Left lobe of liver (tissue), 2 donors: ENCODE measurements at places on chromosomes 12 and 14. TPM values are rescaled to one million over a fixed set of nuclear protein-coding genes. Genes with fewer than 3 reads are reported as not detected.
A peak's percentile ranks its signal among the peaks of the same experiment; 100 is the strongest.

DNA sequence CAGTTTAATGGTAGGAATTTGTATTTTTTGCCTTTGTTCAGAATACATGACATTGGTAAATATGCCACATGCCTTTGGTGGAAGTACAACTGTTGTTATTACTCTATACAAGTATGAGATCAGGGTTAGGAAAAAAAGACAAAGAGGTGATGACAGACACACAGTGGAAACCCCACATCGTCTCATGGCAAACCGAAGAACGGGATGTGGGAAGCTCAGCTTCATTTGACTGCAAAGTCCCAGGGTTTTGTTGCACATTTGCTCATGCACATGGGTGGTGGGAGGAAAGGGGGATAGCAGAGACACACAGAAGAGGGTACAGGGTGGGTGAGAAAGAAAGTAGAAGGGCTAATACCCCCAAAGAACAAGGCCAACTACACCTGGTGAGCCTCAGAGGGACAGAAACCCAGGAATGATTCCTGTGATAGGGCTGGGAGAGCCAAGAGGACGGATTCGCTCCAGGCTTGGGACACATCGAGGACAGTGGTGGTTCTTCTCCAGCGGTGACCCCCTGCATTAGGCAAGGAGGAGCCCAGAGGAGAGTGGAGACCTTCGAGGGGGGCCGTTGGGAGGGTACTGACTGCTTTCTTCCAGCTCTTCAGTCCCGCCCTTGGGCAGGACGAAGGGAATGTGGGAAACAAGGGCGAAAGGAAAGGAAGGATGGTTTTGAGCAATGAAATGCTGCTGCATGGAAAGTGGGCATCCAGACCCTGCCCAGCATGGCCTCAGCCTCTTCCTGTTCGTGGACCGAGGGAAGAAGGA, 8.1 kb downstream of the VAMP1 start:
- DNase-seq: no peak

GRCh38 chr14:69667938-69668335, 56.5 kb downstream of the SUSD6 start:
- no peak for DNase-seq

Gene TMTC1
- total RNA-seq: 5.4 TPM

Gene ITGA7
- total RNA-seq: 16.9 TPM

DNA sequence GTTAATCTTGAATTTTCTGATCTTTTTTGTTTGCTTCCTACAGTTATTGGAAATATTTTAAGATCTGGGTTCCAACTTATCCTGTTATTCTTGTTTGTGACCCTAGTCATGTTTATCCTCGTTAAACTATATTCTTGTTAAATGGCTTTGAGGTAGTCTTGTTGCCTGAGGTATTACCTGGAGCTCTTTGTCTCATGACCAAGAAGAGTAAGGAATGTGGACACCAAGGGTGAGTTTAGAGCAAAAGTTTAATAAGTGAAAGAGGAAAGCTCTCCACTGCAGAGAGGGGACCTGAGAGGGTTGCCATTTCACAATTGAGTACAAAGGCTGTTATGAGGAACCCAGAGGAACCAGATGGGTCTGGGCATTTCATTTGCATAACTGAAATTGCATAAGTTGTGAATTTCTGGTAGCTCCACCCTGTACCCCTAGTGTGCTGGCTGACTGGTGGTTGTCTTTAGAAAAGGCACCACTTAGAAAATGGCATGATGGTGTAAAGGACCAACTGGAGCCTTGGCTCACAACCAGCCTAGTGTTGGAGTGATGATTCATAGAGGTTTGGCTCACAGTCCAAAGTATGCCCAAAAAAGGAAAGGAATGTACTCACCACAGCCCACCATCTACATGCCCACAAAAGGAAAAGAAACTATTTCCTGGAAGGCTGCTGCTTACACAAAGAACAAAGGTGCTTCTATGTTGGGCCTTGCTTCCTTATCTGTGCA, 36.7 kb upstream of the RESF1 start:
- DNase-seq: no peak

- no peak for DNase-seq
Measured at GRCh38 chr14:72535485-72535884, 358.4 kb downstream of the DPF3 start.

- no peak for DNase-seq
Measured at GRCh38 chr12:106106061-106106566, 32.6 kb downstream of the NUAK1 start.

DNA sequence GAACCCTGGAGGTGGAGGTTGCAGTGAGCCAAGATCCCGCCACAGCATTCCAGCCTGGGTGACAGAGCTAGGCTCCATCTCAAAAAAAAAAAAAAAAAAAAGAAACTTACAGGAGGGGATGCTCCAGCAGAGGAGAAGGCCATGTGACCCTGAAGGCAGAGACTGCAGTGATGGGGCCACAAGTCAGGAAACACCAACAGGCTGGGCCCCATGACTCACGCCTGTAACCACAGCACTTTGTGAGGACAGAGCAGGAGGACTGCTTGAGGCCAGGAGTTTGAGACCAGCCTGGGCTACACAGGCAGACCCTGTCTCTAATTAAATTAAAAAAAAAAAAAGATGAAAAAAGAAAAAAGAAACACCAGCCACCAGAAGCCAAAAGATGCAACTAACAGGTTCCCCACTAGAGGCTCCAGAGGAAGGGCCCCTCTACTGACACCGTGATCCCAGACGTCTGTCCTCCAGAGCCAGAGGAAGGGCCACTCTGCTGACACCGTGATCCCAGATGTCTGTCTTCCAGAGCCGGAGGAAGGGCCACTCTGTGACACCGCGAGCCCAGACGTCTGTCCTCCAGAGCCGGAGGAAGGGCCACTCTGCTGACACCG, 9.1 kb upstream of the GLT1D1 start:
- DNase-seq: no peak

DNA sequence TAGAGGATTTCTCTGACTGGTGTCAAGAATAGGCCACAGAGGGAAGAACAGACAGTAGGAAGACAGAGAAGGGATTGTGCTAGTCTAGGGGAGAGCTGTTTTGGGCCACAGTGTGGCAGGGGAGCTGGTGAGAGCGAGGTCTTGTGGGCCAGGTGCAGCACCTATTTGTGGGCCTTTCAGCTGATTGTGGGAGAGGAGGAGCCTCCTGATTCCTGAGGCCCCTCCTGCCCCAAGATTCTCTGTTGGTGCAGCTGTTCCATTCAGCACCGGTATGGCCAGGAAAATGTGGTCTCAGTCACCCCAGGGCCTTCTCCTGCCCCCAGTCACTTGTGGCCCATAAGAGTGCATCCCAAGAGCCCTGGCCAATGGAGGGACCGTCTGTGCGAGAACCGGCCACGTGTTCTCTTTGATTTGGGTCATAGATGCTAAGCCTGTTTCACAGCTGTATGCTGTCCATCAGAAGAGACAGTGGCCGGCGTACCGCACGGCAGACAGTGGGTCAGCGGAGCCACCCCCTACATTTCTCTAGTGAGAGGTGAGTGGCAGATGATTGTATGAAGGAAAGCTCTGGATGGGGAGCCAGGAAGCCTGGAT, 27.7 kb downstream of the TPCN1 start:
- no peak for DNase-seq

- DNase-seq: no peak
Measured at GRCh38 chr14:101118233-101118632, 214.7 kb upstream of the RTL1 start.

Gene KRT83
- not detected for total RNA-seq

Gene RNF212B
- total RNA-seq: not detected

GRCh38 chr14:73180385-73180805, 44.1 kb downstream of the PSEN1 start:
- DNase-seq: no peak

DNA sequence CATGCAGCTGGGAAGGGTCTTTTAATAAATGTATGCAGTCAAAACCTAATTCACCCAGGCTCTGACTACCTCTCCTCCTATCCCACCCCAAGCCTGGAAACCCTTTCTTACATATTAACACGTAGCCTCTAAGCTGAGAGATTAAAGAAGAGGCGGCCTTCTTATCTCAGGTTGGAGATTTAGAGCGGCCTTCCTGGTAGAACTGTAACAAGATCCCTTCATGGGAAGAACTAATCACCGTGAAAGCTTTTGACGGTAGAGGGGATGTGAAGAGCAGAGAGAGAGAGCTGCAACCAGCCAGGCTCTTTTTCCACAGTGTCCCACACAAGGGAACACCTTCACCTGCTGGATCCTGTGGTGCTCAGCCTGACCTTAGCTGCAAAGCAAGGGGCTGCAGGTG, 367.4 kb downstream of the MED13L start:
- DNase-seq: no peak

GRCh38 chr14:39265806-39266524, 32.2 kb downstream of the MIA2 start:
- DNase-seq: no peak

GRCh38 chr12:124488520-124488919, 78.9 kb downstream of the NCOR2 start:
- DNase-seq: no peak

DNA sequence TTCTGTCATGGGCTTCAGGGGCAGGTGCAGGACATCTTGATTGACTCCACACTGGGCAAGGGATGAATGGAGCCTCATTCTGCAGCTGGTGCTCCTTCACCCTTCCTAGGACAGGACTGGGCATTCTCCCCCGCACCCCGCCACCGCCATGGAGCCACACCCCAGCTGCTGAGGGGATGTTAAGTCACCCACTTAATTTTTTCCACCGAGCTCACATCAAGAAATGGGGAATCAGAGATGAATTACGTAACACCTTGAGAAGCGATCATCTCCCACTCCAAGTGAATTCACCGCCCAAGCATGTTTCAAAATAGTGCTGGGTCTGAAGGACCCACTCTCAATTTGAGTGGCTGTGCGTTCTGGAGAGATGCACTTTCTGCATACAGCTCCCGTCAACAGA, 94.2 kb downstream of the EML1 start:
- no peak for DNase-seq

Gene FAM90A1
- total RNA-seq: not detected

DNA sequence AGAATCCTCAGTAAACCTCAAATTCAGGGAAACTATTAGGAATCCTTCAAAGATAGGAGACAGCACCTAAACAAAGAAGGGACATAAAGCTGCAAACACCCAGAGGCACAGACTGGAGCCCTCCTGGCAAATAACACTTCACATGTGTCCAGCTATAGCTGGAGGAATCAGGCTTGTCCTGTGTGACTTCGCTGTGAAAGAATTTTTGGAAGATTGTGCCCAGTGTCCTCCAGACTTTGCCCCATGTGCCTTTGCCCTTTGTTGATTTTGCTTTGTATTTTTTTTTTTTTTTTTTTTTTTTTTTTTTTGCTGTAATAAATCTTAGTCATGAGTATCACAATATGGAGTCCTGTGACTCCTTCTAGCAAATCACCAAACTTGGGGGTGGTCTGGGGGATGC, 136.8 kb downstream of the KCNH5 start:
- DNase-seq: no peak

DNA sequence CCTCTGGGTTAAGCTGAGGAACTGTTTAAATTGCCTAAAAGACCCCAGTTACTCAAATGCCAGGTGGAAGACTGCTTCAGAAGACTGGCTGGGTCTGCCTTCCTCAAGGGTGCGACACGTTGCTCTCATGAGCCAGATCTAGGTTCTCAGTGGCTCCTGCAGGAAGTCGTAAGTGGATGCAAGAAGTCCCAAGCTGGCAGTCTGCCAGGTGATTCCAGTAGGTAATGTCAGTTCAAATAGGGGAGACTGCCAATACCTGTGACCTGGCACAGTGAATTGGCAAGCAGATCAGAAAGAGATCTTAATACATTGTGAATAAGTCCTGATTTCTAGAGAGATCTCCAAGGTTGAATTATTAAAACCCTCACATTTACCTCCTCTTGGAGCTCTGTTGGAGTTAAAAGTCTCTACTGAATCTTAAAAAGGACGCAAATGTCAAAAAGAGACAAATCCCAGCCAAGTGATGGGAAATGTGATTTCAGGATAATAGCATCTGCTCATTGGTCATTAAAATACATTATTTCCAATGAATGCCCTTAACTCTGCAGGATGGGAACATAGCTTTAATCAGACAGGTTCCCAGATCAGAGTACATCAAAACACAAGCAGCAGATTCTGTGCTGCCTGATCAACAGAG, 98.8 kb upstream of the FRMD6 start:
- peak; percentile 79 for DNase-seq
